Neural progenitor cell (in vitro differentiated cells): ENCODE measurements at places on chromosomes 13 and 19.
A peak's percentile ranks its signal among the peaks of the same experiment; 100 is the strongest.

DNA sequence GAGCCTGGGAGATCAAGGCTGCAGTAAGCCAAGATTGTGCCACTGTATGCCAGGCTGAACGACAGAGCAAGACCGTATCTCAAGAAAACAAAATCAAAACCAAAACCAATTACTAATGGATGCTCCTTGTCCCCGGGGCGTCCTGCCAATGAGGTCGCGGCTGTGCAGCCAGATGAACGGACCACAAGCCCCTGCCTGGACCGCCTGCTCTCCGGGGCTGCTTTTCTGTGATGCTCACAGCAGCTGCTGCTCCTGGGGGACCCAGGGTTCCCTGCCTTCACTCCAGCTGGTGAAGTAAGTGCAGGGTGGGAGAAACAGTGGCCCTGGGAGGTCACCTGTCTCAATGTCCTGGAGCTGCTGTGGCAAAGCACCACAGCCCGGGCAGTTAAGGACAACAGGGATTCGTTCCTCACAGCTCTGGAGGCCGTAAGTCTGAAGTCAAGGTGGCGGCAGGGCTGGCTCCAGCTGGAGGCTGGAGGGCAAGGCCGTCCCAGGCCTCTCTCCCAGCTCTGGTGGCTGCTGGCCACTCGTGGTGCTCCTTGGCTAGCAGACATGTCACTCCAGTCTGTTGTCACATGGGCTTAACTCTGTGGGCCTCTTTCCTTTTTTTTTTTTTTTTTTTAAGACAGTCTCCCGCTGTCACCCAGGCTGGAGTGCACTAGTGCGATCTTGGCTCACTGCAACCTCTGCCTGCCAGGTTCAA, 10.1 kb downstream of the COPE start:
- no peak for DNase-seq

GRCh38 chr19:40690050-40690692, at the start of gene NUMBL:
Gene NUMBL (minus strand): TSS chr19:40690651. CDS start chr19:40690483, 168 bp downstream.
- DNase-seq: no peak

- DNase-seq: no peak
Observed at GRCh38 chr13:22126433-22127021, 455.7 kb downstream of the FGF9 start.

- no peak for DNase-seq
Observed at GRCh38 chr19:24062190-24062589, 24.8 kb upstream of the ZNF254 start.

GRCh38 chr13:102177431-102177830, 224.4 kb downstream of the FGF14 start:
- DNase-seq: no peak

DNA sequence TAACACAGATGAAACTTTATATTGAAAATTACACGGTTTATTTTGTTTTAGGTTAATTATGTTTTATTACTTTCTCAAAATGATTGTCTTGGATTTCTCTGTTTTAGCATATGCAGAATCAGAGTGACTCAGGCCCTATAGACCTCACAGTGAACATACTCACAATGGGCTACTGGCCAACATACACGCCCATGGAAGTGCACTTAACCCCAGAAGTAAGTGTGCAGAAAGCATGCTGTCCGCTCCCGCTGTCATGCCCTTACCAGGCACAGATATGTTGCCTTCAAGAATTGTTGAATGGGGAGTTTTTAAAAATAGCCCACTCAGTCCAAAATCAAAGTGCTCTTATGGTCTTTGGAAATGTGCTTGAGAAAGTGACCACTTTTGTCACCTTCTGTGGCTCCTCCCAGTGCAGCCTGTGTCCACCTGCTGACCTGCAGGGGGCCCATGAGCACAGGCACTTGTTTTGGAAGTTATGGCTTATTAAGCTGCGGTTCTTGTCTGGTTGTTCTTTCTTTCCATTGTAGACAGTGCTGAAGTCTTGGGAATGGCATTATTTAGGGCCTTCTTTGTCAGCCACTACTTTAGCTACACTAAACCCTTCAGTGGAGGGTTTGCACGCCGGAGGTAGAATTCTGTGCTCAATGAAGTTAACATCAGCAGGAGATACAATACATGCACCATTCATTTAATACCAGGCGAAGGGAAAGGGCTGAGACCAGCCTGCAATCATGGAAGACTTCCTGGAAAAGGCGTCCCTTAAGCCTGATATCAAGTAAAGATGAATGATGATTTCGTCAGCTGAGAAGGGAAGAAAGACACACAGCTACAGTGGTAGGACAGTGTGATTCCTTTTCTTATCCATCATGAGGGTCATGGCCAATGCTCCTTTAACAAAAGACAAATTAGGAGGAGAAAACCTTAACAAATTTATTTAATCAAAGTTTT, 36.7 kb downstream of the CUL4A start:
- peak; percentile 21 for DNase-seq

- DNase-seq: peak; percentile 88
Observed at GRCh38 chr19:55383279-55384130, 587 bp downstream of the TMEM238 start.

DNA sequence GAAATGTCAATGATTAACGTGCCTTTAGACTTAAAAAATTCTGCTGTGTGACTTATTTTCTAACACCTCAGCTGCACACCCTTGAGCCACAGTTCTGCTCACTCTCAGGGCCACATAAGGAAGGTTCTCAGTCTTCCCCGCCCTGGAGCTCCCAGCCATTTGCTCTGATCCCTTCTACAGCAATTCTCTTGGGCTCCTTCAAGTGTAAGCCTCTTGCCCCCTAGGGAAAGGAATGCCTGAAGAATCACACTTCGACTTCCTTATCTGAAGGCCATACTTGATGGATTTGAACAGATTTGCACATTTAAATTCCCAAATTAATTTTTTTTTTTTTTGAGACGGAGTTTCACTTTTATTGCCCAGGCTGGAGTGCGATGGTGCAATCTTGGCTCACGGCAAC, 44.2 kb downstream of the RASA3 start:
- DNase-seq: no peak

DNA sequence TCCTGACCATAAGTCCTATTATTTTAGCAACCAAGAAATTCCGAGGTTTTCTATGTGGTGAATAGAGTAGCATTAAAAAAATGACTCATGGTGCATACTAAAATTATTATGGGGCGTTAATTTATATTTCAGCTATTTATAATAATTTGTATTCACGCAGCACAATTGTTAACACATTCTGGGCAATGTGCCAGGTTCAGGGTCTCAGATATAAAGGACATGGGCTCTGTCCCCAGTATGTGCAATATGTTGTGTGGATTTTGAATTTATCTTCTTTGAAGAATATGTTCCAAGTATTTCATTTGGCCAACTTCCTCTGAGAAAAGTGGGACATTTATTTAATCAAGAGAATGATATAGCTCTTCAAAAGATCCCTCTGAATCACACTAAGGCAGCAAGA, 1434.7 kb upstream of the PRR20A start:
- no peak for DNase-seq

DNA sequence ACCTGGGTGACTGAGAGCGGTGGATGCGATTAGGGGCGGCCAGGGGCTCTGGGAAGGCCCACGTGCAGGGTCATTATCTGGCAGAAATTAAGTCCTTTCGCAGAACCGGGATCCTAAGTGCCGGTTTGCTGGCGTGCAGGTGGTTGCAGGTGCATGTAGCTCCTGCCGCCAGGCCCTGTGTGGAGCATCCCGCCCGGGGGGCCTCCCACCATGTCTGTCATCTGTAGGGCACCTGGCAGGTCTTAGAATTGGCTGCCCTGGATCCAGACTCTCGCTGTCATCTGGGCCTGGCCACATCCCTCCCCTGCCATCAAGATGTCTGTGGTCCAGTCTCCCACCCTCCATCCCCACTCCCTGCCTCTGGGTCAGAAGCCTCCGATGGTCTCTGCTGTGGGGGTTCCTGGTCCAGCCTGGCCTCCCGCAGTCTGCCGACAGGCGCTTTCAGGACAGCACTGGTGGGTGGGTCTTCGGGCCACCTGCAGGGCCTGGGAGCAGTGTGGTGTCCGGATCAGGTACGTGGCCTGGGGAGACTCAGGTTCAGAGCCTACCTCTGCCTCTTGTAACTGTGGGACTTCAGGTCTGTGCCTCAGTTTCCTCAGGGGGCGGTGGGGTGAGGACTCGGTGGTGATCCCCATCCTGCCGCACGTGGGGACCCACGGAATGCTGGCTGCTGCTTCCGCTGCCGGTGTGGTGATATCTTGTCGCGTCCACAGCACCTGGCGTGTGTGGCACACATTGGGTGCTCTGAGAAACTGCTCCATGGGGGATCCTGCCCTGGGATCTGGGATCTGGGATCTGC, 5.4 kb downstream of the GNA11 start:
- no peak for DNase-seq

GRCh38 chr19:39845172-39845571, 1.0 kb downstream of the FBL start:
- no peak for DNase-seq

DNA sequence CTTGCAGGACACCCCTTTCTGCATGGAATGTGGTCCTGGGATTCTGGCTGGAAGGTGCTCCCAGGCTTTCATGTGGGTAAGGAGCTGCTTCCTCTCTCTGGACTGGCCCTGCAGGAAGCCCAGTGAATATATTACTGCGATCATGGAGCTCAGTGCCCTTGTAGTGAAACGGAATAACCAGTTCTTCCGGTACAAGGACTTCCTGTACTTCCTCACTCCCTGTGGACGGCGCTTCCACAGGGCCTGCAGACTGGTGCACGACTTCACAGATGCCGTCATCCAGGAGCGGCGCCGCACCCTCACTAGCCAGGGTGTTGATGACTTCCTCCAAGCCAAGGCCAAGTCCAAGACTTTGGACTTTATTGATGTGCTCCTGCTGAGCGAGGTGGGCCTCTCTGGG, 8.0 kb downstream of the CYP4F8 start:
- no peak for DNase-seq

DNA sequence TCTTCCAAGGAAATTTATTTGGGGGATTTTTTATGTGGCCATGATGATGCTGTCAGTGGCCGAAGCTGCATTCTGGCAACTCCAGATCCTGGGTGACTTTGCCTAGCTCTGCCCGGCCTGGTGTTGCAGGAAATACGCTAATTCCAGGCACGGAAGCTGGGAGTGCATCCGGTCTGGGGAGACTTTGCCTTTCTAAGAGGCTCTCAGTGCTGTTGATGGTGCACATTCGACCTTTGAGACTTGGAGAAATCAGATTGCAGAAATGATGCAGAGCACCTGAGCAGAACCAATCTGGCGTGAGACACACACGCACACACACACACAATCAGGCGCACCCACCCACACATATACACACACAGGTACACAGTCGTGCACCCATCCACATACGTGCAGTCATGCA, 5.9 kb upstream of the TMEM255B start:
- no peak for DNase-seq

GRCh38 chr13:22945321-22946226, 235.2 kb upstream of the SGCG start:
- DNase-seq: no peak

DNA sequence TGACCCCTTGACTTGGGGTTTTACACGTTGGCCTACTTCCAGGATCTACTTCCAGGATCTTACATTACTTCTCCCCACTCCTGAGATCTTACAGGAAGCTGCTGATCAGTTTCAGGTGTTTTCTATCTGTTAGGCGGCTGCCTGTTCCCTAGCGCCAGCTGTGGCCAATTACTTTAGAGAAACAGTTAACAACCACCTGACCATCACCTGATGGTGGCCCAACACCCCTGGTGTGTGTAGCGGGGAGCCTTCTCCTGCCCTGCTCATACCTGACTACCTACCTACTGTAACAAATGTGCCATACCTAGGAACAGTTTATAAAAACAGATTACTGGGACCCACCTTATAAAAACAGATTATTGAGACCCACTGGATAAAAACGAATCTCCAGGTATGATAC, 2.8 kb upstream of the POP4 start:
- no peak for DNase-seq

DNA sequence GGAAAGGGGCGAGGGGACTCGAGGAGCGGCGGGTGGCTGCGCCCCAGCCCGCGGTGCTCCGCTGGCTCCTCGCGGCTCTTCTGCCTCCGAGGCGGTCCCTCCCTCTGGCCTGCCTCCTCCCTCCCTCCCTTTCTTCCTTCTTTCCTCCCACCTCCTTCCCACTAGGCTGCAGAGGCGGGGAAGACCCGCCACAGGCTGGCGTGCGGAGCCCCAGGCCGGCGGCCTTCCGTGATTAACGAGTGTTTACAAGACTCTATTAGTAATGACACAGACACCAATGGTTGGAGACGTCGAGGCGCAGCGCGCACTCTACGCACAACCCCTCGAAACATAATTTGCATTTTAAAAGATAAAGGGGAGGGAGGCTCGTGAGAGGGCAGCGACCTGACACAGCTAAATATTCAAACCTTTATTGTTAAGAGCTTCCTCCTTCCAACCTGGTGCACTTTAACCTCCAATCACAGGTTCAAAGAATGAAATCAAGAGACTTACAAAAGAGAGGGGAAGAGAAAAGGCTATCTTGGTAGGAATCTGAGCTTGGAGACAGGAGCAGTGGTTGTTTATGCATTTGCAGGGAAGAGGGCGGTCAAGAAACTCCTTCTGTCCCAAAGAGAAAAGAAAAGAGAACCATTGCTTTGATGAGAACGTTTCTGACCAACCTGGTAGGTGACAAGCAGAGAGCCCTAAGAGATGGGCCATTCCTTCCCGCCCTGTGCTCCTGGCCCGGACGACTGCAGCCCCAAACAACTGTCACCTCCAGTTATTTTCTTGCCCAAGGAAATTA, at the start of gene CDX2:
Gene CDX2 (minus strand): TSS at position 234 of the 784 bp plus-strand sequence. CDS start 309 bp downstream, outside the sequence.
- peak; percentile 51 for DNase-seq

GRCh38 chr19:35712567-35713505, 5.0 kb upstream of the KMT2B start:
- DNase-seq: no peak

DNA sequence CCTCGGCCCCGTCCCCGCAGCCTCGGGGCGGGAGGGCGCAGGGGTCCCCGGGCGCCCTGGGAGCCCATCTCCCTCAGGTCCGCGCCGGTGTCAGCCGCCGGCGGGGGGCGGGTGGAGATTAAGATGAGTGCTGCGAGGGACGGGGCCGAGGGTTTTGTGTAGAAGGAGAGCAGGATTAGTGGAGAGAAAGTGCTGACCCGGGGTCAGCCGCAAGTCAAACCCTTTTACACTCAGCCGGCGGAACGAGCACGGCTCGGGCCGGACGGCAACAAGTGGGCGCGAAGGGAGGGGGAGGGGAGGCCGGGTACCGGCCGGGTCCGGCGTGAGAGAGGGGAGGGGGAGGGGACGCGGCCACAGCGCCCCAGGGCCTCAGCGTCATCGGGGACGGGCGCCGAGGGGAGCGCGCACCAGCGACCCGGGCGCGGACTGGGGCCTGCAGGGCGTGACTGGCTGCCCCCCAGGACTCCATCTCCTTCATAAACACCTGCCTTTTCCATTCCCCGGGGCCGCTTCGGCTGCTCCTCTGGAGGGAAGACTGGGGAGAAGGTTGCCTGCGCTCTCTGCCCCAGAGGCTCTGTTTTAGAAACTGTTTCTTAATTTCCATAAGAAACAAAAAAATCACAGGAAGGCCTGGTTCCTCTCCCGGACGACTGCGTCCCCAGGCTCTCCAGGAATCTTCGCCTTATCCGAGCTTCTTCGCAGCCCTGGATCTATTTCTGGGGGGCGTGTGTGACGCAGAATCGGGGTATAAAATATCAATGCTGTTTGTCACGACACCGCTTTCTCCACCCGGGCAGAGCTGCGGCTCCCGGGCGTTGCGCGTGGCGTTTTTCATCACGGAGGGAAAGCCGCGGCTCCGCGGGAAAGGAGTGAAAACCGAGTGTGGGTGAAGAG, 6.5 kb downstream of the SOX1 start:
- DNase-seq: peak; percentile 95
